ENCODE measurements at places on chromosomes 11 and 22.

DNA sequence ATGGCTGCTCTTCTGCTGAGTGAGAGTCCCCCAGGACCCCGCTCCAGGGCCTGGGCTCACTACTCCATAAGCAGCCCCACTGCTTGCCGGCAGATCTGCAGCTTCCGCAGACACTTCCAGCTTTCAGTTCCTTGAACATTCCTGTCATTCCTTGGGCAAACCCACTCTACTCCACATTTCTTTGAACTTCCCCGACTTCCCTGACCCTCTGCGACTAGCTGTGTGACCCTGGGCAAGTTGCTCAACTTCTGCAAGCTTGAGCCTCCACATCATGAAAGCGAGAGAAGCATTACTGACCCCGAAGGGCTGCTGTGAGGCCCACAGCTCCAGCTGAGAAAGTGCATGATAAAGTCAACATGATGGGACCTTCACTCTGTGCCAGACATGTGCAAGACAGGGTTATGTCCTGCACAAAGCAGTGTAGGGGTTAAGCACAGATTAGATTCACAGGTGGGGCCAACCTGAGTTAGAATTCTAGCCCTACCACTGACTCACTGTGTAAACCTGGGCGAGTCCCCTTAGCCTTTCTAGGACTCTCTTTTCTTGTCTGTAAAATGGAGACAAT is 51.8 kb downstream of the THAP12 start:
- DNase-seq, result no peak

GRCh38 chr11:77598195-77598594 is 8.4 kb downstream of the AQP11 start:
- DNase-seq, result no peak

DNA sequence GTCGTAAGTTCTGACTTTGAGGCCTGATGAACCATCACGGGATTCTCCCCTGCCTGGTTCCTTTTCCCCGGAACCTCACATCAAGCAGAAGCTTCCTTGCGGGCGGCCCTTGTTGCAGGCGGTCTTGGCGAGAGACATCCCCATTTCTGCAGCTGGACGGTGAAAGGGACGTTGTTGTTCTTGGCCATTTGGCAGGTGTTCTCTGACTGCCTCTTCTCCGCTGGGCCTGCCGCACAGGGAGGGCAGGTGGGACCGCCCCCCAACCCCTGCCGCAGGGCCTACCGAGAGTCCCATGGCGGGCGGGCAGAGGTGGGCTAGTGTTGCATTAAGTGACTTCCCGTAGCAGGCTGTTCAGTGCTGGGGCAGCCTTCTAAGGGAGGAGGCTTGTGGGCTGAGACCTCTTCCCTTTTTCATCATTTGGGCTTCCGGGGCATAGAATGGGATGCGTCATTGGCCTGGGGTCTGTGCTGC is 26.9 kb upstream of the GRAMD4 start:
- no peak for DNase-seq

- DNase-seq, result no peak
These were observed 132.4 kb downstream of the SWAP70 start for GRCh38 chr11:9796266-9796665.

GRCh38 chr11:35678975-35679374 is 16.4 kb downstream of the TRIM44 start:
- no peak for DNase-seq

- DNase-seq, result no peak
These were observed 66.2 kb upstream of the POU2AF2 start for GRCh38 chr11:111179184-111179910.

GRCh38 chr11:39960206-39960605 is 1499.2 kb downstream of the LRRC4C start:
- DNase-seq, result no peak

- peak; percentile 29 for DNase-seq
These were observed 3.2 kb upstream of the GAB2 start for GRCh38 chr11:78420796-78421209.

DNA sequence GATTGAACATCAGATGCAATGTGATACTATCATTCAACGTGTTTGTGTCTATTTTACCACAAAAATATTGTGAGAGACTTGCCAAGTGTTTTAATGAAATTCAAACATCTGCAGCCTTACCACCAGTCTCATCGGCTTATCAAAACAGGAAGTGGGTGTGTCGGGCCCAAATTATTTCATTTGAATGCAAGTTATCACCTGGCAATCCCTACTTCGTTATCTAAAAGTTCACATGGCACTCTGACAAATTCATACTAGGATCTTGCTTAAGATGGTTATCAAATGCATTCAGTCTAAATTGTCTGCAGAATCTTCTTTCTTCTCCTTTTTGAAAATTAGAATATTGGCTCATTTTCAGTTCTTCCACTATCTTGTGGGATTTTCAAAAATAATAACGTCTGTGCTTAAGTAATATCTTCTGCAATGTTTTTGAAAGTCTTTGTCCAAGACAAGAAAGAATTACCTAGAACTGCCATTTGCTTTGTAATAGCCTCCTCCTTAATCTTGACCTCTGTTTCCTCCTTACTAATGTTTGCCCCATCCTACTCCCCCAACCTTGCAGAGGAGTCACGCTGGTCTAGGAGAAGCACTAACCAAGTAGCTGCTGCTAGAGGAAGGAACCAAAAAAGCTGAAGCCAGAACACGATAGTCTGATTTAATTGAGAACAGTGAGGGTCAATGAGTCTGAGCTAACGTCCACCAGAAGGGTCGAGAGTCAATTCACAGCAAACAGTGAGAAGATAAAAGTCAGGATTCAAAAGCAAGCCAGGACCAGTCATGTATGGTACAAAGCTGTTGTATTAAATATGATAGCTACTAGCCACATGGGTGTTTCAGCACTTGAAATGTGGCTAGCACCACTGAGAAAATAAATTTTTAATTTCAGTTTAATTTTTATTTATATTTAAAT is 10.2 kb upstream of the BIRC3 start:
- DNase-seq, result no peak

DNA sequence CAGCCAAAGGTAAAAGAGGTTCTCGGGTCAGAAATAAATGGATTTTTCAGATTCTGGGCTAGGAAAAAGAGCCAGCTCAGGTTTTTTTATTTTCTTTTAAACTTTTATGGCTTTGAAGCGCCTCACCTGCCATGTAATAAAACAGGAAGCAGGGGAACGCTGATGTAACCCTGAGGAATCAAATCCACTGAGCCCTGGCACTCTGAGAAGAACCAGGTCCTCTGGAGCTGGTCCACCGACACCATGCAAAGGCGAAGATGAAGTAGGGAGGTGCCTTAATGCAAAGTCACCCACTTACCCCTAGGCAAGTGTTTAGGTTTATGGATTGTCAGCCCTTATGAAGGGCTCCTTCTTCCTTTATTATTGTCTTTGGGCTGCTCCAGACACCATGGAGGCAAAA is 1.6 kb downstream of the PAMR1 start:
- no peak for DNase-seq

- peak; percentile 59 for DNase-seq
These were observed 17.6 kb upstream of the LIN7C start for GRCh38 chr11:27524155-27524554.

GRCh38 chr11:47668665-47669064 is 26.3 kb upstream of the MTCH2 start:
- DNase-seq, result no peak

DNA sequence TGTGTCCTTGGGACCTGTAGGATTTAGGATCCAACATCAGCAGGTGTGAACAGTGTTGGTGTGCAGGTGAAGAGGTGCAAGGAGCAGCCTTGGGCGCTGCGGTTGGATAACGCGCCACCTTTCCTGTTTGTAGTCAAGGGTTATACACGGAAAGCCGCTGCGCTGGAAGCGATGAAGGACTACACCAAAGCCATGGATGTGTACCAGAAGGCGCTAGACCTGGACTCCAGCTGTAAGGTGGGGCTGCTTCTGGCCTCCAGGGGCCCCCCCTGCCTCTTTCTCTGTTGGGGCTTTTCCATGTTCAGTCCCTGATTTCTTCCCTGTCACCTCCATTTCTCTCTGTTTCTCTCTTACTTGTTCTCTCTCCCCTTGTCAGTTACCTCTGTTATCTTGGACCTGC is 3.5 kb upstream of the FERMT3 start:
- no peak for DNase-seq

DNA sequence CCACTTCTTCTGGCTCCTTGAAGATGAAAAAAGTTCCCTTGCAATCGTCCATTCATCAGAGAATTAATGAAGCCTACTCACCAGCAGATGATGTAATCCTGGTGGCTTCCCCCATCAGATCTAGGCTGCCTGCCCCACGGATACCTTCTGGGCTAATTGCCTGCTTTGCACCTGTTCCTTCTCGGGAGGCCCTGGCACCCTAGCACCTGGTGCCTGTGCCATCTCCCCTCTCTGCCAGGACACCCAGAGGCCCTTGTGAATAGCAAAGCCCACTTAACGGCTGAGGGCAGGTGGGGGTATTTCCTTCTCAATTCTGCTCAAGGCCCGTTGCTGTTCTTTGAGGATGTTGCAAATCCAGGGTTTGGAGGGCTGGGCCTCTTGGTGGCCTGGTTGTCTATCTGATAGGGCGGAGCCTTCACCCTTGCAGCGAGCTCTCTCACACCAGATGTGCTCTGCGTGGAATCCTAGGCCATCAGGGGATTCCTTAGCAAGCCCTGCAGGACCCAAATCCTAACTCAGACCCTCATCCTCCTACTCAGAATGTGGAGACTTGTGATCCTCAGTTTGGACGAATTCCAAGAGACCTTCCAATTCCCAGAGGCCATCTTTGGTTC is at the start of gene LMO2:
LMO2 (minus strand) TSS at position 363 of the 614 bp plus-strand sequence. CDS start 22,360 bp downstream, outside the sequence.
- no peak for DNase-seq

- DNase-seq, result no peak
These were observed 12.0 kb upstream of the SYT8 start for GRCh38 chr11:1822648-1823375.

- DNase-seq, result no peak
These were observed 27.5 kb downstream of the CLPB start for GRCh38 chr11:72406540-72407527.

- no peak for DNase-seq
These were observed 13.6 kb downstream of the SLC22A12 start for GRCh38 chr11:64604458-64605243.

DNA sequence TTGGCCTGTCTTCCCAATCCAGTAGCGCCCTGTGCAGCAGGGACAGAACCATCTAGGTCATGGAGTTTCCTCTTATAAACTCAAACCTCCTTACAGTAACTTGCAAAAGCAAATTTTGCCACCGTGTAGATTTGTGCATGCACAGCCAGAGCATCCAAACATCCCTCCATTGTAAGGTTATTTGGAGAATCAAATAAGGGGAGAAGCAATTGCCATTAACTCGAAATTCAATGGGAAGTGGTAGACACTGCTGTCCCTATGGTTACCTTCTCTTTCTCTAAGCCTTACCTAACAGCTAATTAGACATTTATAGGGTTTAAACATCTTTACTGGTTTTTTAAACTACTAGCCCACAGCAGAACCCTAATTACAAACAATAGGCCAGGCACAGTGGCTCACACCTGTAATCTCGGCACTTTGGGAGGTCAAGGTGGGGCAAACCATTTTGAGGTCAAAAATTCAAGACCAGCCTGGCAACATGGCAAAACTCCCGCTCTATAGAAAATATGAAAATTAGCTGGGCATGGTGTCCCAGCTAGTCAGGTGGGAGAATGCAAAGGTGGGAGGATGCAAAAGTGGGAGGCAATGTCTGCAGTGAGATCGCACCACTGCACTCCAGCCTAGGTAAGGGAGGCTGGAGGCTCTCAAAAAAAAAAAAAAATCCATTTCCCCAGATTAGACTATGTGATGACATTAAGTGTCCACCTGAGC is 6.6 kb downstream of the HSPA8 start:
- no peak for DNase-seq

DNA sequence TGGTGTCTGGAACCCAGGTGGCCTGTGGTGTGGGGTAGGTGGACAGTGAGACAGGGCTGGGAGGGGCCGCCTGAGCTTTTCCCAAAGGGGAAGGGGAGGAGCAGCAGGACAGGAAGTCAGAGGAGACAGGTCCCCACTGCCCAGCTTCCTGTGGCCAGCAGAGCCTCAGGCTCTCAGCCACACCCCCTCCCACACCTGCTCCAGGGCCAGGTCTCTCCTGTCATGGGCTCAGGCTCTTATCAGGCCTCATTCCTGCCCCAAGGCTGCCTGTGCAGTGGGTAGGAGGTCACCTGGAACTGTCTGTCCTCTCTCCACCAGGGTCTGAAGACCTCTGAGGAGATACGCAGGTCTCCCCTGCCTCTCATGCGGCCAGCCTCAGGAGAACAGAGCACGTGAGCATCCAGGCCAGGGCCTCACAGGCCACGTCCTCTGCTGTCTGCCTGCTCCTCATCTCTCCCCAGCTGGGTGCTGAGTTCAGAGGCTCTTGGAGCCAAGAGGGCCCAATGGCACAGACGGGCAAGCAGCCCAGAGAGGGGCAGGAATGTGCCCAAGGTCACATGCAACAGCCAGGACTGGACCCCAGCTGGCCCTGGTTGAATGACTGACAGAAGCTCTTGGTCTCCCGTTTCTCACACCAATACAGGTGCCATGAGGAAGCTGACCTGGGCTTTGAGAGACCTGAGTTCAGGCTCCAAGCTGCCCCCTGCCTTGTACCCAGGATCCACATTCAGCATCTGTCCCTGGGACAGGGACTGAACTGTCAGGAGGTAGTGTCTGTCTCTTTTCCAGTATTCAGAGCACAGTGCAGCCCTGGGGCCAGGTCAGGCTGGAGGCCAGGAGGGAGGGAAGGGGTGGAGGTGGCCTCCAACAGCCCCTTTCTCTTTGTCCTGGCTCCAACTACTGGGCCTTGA is 16.7 kb downstream of the STARD10 start:
- no peak for DNase-seq

- no peak for DNase-seq
These were observed 718 bp downstream of the FADS2 start for GRCh38 chr11:61828629-61829407.

- no peak for DNase-seq
These were observed 298.4 kb downstream of the DYNC2H1 start for GRCh38 chr11:103407641-103408040.

GRCh38 chr22:41976070-41976901 is 7.0 kb downstream of the SEPTIN3 start:
- DNase-seq, result no peak

DNA sequence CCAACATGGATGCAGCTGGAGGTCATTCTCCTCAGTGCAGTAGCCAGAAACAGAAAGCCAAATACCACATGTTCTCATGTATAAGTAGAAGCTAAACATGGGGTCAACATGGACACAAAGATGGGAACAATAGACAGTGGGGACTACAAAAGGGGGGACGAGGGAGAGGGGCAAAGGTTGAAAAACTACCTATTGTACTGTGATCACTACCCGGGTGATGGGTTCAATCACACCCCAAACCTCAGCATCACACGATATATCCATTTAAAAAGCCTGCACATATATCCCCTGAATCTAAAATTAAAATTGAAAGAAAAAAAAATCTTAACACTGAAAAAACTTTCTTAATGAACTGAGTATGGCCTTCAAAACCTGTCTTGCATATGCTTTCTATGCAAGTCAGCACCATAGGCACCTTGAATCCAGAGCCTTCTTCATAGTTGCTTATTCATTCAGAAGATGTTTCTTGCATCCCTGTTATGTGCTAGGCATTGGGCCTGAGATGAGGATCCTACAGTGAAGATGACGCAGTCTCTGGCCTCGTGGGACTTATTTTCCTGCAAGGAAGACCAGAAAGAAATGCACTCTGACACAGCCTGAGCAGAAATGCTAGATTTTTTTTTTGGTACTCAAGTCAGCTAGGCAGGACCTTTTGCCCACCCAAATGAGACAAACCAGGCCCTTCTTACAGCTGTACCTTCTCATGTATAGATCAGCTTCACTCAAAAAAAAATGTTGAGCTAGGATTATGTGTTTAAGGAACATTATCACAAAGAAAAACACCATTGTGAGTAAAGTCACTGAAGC is 21.0 kb downstream of the NNMT start:
- DNase-seq, result no peak

- no peak for DNase-seq
These were observed 9.5 kb downstream of the GGA1 start for GRCh38 chr22:37618072-37618656.

- DNase-seq, result no peak
These were observed 25.9 kb downstream of the RBX1 start for GRCh38 chr22:40976866-40977700.

- no peak for DNase-seq
These were observed 490.1 kb downstream of the OPCML start for GRCh38 chr11:133041928-133042882.
